ENCODE measurements at places on chromosomes 1 and 21. TPM values are rescaled to one million over a fixed set of nuclear protein-coding genes. Genes with fewer than 3 reads are reported as not detected.

DNA sequence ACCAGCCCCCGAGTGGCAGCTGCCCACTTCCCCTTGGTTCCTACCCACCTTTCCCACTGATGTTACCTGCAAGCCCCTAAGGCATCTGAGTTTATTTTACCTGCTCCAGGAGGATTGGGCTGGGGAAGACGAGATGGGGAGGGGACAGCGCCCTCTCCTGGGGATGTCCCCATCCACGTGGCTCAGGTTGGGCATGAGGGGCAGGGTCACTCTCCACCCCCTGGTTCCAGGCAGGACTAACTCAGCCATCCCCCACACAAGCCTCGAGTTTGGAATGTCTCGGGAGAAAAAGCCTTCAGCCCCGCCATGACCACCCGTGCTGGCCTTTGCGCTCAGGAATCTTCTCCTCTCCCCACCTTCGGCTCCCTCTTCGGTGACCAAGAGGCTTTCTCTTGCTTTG is 90.0 kb downstream of the ARHGEF10L start:
- H3K4me3 ChIP-seq = no peak overlapping the region
- no peaks in the 10 kb centered on the region for H3K27me3 ChIP-seq
- no peak for DNase-seq
- H3K36me3 ChIP-seq = peaks cover 81% of the 10 kb centered on the region
- H3K4me1 ChIP-seq = peaks cover 12% of the 10 kb centered on the region

- no peaks in the 10 kb centered on the region for H3K36me3 ChIP-seq
- H3K27me3 ChIP-seq = no peaks in the 10 kb centered on the region
- peak; percentile 58 for DNase-seq
These were observed 45.3 kb upstream of the SIPA1L2 start for GRCh38 chr1:232675260-232675659.

- H3K27ac ChIP-seq = no peak overlapping the region
- no peak overlapping the region for H3K4me3 ChIP-seq
- H3K4me1 ChIP-seq = peaks cover 62% of the 10 kb centered on the region
- no peaks in the 10 kb centered on the region for H3K36me3 ChIP-seq
These were observed 12.3 kb upstream of the HES5 start for GRCh38 chr1:2542246-2542915.

GRCh38 chr1:160117709-160118183 is 2.2 kb downstream of the ATP1A2 start:
- H3K36me3 ChIP-seq = peaks cover 12% of the 10 kb centered on the region
- no peaks in the 10 kb centered on the region for H3K27me3 ChIP-seq
- peak; percentile 86 for DNase-seq
- peak overlapping the region; percentile 20 for H3K27ac ChIP-seq
- H3K4me3 ChIP-seq = peak overlapping the region; percentile 50

- H3K27me3 ChIP-seq = no peaks in the 10 kb centered on the region
- no peaks in the 10 kb centered on the region for H3K4me1 ChIP-seq
- no peak overlapping the region for H3K27ac ChIP-seq
- no peak overlapping the region for H3K4me3 ChIP-seq
- no peak for DNase-seq
These were observed 25.2 kb upstream of the TAL1 start for GRCh38 chr1:47257224-47257623.

GRCh38 chr1:193537266-193538002 is 351.0 kb upstream of the B3GALT2 start:
- no peaks in the 10 kb centered on the region for H3K36me3 ChIP-seq
- no peak overlapping the region for H3K4me3 ChIP-seq
- peak; percentile 27 for DNase-seq

GRCh38 chr1:7873801-7874795 is 21.2 kb upstream of the UTS2 start:
- no peak overlapping the region for H3K27ac ChIP-seq
- H3K4me3 ChIP-seq = no peak overlapping the region
- H3K27me3 ChIP-seq = peaks cover 3% of the 10 kb centered on the region
- no peaks in the 10 kb centered on the region for H3K36me3 ChIP-seq
- no peaks in the 10 kb centered on the region for H3K4me1 ChIP-seq
- DNase-seq = no peak

GRCh38 chr1:51936531-51936930 is 54.0 kb downstream of the RAB3B start:
- H3K27me3 ChIP-seq = no peaks in the 10 kb centered on the region
- DNase-seq = no peak
- H3K4me3 ChIP-seq = no peak overlapping the region

GRCh38 chr1:166676981-166677380 is 162.3 kb upstream of the POGK start:
- no peaks in the 10 kb centered on the region for H3K4me1 ChIP-seq
- H3K27me3 ChIP-seq = no peaks in the 10 kb centered on the region
- no peak overlapping the region for H3K27ac ChIP-seq
- no peak for DNase-seq
- no peak overlapping the region for H3K4me3 ChIP-seq

GRCh38 chr1:94883691-94884090 is 43.2 kb downstream of the CNN3 start:
- peaks cover 41% of the 10 kb centered on the region for H3K4me1 ChIP-seq
- H3K4me3 ChIP-seq = no peak overlapping the region
- no peaks in the 10 kb centered on the region for H3K27me3 ChIP-seq
- peak; percentile 87 for DNase-seq

DNA sequence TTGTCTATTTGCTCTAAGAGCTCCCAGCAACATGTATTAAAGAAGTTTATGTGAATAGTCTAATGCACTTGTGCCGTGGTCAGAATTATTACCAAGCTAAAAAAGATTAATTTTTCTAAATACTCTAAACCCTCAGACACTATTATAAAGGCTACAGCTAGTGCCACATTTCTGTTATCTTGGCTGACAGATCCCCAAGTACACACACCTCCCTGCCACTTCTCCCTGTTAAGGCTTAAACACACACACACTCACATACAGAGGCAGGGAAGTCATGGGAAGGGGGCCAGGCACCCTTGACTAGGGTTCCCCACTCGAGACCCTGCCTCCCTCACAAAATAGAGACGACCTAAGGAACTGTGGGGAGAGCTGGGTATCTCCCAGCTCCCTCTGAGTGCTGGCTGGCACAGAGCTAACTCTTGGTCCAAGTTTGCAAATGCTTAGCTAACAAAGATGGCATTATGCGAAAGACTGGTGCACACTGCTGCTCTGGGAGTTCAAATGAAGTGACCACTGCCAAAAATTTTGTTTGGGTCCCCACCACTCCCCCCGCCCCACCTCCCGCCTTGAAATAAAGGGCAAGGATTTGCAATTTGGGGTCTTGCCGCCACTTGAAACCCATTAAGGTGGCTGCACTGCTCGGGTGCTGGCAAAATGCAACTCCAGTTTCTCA is 9.8 kb downstream of the SSBP3 start:
- H3K4me1 ChIP-seq = peaks cover 50% of the 10 kb centered on the region
- H3K27me3 ChIP-seq = no peaks in the 10 kb centered on the region
- H3K27ac ChIP-seq = peak overlapping the region; percentile 78
- DNase-seq = no peak
- H3K4me3 ChIP-seq = no peak overlapping the region
- H3K36me3 ChIP-seq = peaks cover 71% of the 10 kb centered on the region

GRCh38 chr1:153626904-153627714 is at the start of gene S100A13:
S100A13 (minus strand) TSS chr1:153627505; CDS start chr1:153626472, 1,033 bp downstream.
- peak within 1 kb of the TSS; percentile 68 for H3K4me3 ChIP-seq
- peaks cover 22% of the 10 kb centered on the region for H3K36me3 ChIP-seq
- H3K27ac ChIP-seq = peak within 1 kb of the TSS; percentile 81
- DNase-seq = peak; percentile 93
- no peaks in the 10 kb centered on the region for H3K27me3 ChIP-seq
- peaks cover 52% of the 10 kb centered on the region for H3K4me1 ChIP-seq

DNA sequence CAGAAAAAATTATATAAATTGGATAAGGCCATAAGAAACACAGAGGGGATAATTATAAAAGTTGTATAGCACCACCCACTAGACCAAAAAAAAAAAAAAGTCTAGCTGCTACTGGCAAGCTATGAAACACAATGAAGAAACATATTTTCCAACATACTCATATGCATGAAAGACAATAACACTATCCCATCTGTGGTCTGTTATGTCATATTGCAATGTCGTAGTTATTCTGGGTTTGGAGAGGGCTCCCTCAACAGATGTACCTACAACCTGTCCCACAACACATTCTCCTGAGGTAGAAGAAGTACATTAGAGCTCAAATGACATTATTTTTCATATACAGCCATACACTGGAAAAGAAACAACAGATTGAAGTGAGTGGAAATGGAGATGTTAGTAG is 517.6 kb upstream of the ADGRL4 start:
- no peak overlapping the region for H3K27ac ChIP-seq
- no peaks in the 10 kb centered on the region for H3K36me3 ChIP-seq
- no peak overlapping the region for H3K4me3 ChIP-seq
- H3K27me3 ChIP-seq = no peaks in the 10 kb centered on the region

DNA sequence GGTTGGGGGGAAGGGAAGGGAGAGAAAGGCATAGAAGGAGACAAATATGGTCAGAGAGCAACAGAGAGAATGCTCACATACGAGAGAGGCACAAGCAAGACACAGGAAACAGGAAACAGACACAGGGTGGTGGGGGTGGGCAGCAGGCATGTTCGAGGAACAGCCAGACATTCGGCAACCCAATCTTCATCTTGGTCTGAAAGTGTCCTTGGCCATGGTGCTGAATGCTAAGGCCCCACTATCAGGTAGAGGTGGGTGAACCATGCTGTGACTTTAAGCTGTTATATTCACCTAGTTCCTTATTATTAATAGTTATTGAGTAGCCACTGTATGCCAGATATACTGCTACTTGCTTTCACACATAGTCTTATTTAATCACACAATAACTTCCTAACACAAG is 109.2 kb downstream of the DDX20 start:
- H3K36me3 ChIP-seq = no peaks in the 10 kb centered on the region
- no peaks in the 10 kb centered on the region for H3K4me1 ChIP-seq
- H3K27ac ChIP-seq = no peak overlapping the region

DNA sequence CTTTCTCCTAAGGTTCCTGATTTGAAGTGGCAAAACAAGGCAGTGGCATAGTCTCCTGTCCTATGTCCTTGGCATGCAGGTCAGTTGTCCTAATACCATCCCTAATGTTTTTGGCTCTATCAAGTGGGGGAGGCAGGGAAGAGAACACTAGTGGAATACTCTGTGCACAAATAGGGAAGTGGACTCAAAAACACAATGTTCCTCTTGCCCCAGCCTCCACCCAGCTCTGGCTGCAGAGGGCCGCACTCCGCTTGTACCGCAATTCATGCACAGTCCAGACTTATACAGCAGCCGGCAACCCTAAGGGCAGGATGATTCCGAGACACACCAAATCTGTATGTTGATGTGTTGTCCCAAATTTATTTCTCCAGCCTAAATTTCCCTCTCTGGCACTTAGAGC is 14.5 kb downstream of the PLEKHO1 start:
- peak overlapping the region; percentile 97 for H3K27ac ChIP-seq
- no peaks in the 10 kb centered on the region for H3K27me3 ChIP-seq
- H3K36me3 ChIP-seq = peaks cover 15% of the 10 kb centered on the region
- DNase-seq = peak; percentile 24

DNA sequence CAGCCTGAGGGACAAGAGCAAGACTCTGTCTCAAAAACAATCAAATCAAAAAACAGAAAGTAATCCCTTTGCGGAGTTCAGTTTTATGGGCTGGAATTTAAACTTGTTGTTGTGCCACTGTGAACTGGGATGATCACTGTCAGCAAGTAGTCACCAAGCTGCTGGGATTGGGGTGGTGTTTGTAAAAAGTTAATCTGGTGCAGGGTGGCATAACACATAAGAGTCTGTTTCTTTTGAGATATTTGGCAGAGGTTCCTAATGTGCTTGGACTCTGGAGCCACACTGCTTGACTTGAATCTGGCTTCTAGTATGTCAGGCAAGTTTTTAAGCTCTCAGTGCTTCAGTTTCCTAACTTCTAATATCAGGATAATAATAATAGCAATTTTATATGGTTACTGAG is 6.6 kb downstream of the CLIC4 start:
- H3K4me3 ChIP-seq = no peak overlapping the region
- peaks cover 7% of the 10 kb centered on the region for H3K4me1 ChIP-seq
- no peaks in the 10 kb centered on the region for H3K27me3 ChIP-seq
- peak overlapping the region; percentile 13 for H3K27ac ChIP-seq
- DNase-seq = peak; percentile 22

DNA sequence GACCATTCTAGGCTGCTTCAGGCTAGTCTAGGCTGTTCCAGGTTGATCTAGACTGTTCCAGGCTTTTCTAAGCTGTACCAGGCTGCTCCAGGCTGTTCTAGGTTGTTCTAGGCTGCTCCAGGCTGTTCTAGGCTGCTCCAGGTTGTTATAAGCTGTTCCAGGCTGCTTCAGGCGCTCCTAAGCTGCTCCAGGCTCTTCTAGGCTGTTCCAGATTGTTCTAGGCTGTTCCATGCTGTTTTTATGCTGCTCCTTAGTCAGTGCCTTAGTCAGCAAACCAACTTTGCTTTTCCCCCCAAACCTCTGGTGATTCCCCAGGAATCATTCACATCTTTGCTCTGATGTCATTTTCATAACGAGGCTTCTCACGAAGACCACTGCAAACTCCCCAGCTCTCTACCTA is 171.4 kb upstream of the GALNT2 start:
- no peak overlapping the region for H3K4me3 ChIP-seq
- H3K27me3 ChIP-seq = no peaks in the 10 kb centered on the region
- peaks cover 10% of the 10 kb centered on the region for H3K4me1 ChIP-seq
- H3K27ac ChIP-seq = no peak overlapping the region
- no peaks in the 10 kb centered on the region for H3K36me3 ChIP-seq

DNA sequence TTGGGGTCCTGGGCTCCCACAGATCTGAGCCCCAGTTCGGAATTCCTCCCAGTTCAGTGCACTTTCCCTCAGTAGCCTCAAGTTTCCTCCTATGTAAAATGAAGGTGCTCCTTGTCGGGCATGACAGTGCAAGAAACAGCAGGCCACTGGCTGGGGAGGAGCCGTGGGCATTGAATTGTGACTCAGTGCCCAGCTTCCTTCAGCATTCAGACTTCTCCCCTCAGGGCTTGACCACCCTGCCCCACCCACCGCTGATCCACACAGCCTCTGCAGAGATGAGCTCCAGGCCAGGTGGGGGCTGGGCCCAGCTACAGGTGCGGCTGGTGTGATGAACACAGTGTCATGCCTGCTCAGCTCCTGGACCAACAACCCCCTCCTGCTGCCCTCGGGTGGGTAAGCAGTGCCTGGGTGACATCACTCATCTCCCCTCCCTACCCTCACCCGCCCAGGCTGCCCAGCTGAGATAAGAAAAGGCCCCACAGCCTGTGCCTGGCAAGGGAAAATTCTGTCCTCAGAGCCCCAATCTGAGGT is 4.9 kb downstream of the MOB3C start:
- H3K27ac ChIP-seq = no peak overlapping the region
- H3K36me3 ChIP-seq = peaks cover 55% of the 10 kb centered on the region
- H3K27me3 ChIP-seq = no peaks in the 10 kb centered on the region
- H3K4me1 ChIP-seq = peaks cover 59% of the 10 kb centered on the region
- DNase-seq = no peak

The PDPN gene
- total RNA-seq = 14.5 TPM

The RCC2 gene
- 20.7 TPM for total RNA-seq

The COA7 gene
- total RNA-seq = 8.7 TPM

The SPATA21 gene
- 0.04 TPM for total RNA-seq

The COG2 gene
- total RNA-seq = 23.2 TPM

The NGF gene
- total RNA-seq = 3.2 TPM

The CLCA1 gene
- not detected for total RNA-seq

Data from muscle of leg (tissue), 16 donors.